ENCODE measurements at places on chromosomes 7 and 10. TPM values are rescaled to one million over a fixed set of nuclear protein-coding genes. Genes with fewer than 3 reads are reported as not detected.

The RBAK gene
- 6.3 TPM for total RNA-seq

The HMX2 gene
- total RNA-seq = not detected

The TAC1 gene
- total RNA-seq = not detected

The ITIH2 gene
- 0.31 TPM for total RNA-seq

The WASL gene
- total RNA-seq = 21.2 TPM

The CCL26 gene
- total RNA-seq = 7.1 TPM

Data from A549 treated with GW870086 at 1 μM for 4 hours (cell line).